Stimulated activated CD8-positive, alpha-beta memory T cell treated with anti-CD3 and anti-CD28 coated beads, Interleukin-7, amount 100 ng/mL, for 4 hours (primary cell): ENCODE measurements at places on chromosomes 5 and 9.

- DNase-seq = no peak
These were observed 1.5 kb downstream of the NDFIP1 start for GRCh38 chr5:142110046-142110531.

GRCh38 chr9:99169982-99170761 is 51.6 kb downstream of the ALG2 start:
- no peak for DNase-seq

GRCh38 chr5:95830226-95830625 is 7.7 kb upstream of the GLRX start:
- no peak for DNase-seq

DNA sequence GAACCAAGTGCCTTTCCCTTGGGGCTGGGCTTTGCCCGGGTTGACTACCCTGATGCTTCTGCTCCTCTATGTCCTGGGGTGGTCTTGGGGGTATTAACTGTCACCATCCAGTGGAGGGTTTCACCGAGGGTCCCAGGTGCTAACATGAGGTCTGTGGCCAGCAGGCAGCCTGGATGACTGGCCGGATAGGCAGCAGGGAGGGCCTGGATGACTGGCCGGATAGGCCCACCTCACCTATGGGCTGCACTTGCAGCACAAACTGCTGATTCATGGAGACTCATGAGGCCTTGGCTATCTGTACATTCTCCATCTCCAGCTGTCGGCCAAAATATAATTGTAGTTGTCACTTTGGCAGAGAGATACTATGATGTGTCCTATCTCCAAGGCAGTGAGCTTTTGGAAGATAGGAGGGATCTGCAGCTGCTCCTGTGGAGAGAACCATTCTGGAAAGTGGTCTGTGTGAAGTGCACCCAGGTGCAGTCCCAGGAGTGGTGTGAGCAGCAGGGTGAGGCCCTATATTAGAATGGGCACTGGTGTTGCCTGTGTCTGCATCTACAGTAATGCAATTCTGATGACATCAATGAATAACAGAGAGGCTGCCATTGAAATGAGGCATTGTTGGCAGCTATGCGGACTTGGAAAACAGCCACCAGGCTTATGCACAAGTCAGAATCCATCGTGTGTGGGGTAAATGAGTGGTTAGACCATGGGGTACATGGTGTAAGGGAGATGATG is 26.3 kb upstream of the CDKN2AIPNL start:
- DNase-seq = no peak

DNA sequence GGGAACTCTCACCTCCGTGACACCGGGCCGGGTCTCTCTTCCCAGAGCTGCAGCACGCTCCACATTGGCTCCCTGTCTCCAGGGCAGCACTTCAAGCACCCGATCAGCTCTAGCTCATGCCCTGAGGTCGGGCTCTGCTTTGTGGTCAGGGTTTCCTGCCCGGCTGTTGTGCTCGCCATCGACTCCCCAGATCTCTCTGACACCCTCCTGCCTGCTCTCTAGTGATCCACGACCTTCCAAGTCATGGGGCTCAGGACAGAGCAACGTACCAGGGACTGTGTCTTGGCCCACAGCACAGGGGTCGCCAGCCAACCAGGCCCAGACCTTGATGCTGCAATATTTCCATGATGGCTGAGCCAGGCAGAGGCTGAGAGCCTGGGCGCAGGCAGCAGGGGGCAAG is 45.1 kb downstream of the PRRT1B start:
- DNase-seq = no peak

- no peak for DNase-seq
These were observed 88.3 kb downstream of the GIN1 start for GRCh38 chr5:103031607-103032006.

- DNase-seq = no peak
These were observed 11.6 kb upstream of the CRB2 start for GRCh38 chr9:123344192-123344949.

GRCh38 chr9:135929656-135930445 is 22.5 kb upstream of the CAMSAP1 start:
- DNase-seq = no peak

- DNase-seq = no peak
These were observed 904 bp downstream of the RPL12 start for GRCh38 chr9:127450243-127450760.

DNA sequence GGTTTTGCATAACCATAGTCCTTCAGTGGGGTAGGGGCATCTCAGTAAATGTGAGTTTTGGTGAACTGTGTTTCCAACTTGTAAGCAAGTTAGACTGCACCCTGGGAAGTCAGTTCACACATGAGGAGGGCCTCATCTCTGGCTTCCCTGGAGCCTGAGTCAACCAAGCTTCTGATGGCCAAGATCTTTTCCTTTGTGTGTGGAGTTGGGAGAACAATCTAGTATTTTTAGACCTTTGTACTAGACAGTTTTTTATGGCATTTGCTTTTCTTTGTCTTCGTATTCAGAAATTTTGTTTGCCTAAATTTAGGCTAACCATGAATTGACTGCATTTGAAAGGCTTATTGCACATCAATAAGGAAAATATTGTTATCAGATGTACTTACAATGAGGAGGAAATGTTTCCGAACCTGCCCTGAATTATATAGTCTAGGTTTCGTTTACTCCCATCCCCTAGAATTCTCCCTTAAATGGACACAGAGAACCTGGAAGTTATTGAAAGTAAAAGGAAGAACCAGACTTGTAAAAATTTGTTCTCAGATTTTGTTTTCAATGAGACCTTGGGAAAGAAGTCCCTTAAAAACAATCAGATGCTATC is 204.6 kb downstream of the AOPEP start:
- no peak for DNase-seq

GRCh38 chr9:121219530-121219929 is 17.9 kb upstream of the RAB14 start:
- no peak for DNase-seq

GRCh38 chr5:73859696-73860095 is 233.7 kb downstream of the ARHGEF28 start:
- DNase-seq = no peak

GRCh38 chr9:71767776-71768321 is 464 bp downstream of the CEMIP2 start:
- no peak for DNase-seq

DNA sequence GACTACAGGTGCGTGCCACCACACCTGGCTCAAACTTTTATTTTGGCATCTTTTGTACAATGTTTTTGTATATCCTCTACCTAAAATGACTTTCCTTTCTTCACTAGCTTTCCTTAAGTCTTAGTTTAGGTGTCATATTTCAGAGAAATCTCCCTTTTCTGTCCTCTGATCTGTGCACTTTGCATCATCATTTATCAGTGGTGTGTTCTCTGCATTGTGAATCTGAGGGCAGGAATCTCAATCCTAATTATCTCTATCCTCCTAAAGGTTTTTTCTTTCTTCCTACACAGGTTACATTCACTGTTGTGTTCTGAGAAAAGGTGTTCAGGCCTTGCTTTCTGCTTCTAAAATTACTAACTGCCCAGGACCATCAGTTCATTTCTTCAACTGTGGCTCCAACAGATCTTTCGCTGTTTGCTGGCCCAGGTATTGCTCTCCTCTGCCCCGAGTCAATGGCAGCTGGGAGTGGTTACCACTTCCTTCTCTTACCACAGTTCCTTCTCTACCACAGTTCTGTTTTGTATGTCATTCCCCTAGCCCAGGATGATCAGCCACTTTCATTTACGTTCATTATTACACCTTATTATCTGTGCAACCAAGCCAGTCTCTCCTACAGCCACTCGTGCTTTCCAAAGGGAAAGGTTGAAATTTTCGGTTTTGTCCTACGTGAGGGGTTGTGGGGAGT is 14.0 kb downstream of the TGFBR1 start:
- DNase-seq = no peak

DNA sequence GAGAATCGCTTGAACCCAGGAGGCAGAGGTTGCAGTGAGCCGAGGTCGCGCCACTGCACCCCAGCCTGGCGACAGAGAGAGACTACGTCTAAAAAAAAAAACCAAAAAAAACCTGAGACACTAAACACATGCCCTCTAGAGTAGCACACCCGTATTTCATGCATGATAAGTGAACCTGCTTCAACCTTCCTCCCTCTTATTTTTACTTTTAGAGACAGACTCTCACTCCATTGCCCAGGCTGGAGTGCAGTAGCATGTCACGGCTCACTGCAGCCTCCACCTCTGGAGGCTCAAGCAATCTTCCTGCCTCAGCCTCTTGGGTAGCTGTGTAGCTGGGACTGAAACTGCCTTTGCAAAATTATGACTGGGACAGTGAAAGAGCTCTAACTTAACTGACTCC is 17.6 kb upstream of the NANS start:
- DNase-seq = no peak

- no peak for DNase-seq
These were observed 41.0 kb upstream of the IRX4 start for GRCh38 chr5:1923766-1924165.

DNA sequence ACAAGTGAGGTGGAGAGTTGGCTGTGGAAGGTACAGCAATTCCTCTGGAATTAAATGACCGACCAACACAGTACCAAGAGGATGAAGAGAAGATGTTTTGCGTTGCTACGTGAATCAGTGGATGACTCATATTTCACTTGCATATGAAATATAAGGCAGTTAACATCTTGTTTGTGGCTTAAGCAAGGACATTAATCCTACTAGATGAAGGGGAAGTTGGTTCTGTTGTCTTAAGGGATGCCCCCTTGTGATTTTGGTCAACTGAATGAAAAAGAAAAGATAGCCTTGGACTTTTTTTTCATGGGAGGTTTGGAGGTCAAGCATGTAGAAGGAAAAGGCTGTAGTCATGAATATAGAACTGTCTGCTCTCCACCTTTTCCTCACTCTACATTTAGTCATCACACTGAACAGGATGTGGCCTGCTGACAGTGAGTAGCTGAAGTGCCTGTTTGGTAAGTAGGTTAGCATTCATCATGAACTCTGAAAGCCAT is 33.9 kb downstream of the VLDLR start:
- DNase-seq = peak; percentile 22

GRCh38 chr5:143775258-143775657 is 36.7 kb upstream of the HMHB1 start:
- DNase-seq = no peak

DNA sequence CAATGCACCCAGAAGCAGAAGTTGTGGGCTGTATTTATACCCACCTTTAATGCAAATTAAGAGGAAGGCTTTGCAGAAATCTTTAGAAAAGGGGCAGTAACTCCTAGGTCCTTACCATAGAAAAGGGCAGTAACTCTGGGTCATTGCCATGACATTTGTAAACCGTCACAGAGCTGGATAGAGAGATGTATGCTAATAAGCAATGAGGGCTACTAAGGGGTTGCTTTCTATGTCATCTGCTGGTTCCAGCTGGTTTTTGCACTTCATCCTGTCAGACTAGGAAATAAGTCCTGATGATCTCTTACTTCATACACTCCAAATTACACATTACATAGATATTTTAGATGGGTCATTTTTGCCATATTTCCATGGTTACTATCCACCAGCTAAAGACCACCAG is 299.1 kb upstream of the TYRP1 start:
- DNase-seq = no peak

DNA sequence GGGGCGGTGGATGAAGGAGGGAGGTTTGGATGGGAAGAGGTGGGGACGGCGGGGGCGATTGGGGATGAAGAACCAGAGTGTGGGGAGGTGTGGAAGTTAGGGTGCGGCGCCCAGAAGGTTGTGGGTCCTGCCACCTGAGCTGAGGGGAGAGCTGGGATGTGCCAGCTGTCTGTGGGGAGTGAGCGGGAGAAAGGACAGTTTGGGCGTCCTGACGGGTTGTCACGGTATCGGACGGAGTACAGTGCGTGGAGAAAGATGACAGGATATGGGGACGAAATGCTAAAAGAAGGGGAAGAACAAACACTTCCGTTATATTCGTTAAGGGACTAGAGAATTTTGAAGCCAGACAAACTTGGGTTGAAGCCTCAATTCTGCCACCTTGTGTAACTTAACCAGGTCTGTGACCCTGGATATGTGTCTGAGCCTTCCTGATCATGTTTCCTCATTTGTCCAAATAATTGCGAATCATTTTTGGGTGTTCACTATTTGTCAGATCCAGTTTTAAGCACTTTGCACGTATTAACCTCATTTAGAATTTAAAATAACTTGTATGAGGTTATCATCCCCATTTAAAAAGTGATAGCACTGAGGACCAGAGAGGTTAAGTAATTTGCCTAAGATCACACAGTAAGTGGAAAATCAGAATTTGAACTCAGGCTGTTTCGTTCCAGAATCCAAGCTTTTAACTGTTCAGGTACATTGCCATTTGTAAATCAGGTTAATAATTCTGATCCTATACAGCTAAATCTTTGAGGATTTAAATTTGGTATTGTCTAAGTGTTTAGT is 689 bp downstream of the CNTRL start:
- no peak for DNase-seq

DNA sequence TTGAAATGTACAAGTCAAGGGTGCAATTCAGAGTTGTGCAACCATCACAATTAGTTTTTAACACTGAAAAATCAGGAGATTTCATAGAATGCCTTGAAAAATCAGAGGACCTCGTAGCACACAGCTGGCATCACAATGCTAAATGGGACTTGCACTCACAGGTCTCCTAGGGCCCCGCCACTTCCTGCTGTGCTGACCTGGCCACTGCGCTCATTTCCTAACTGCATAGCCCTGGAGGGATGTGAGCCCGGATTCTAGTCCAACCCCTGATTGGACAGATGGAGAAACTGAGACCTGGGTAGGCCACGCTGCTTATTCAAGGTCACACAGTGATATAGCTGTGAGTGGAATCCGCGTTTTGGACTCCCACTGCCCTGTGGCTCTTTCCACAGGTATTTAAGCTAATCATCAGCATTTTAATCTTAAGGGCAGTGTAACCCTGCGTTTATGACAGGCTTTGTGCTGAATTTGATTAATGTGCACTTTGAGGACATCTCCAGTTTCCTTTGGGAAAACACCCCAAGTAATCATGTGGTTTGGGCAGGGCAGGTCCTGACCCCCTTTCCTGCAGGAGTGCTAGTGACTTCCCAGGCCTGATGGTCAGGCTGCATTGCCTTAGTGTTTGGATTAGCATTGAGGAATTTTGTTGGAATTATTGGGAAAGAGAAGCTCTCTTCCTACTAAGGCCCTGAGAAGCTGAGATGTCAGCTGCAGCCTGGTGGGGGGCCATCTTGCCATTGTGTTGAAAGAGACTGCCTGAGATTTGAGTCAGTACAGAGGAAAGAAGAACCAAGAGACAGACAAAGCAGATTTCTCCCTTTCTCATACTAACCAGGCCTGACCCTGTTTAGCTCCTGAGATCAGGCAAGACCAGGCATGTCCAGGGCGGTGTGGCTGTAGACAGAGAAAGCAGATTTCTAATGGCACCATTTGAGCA is 36.2 kb downstream of the STC2 start:
- DNase-seq = no peak

- DNase-seq = no peak
These were observed 1.6 kb downstream of the BTNL3 start for GRCh38 chr5:180990086-180990881.

GRCh38 chr9:4221931-4222330 is 77.9 kb downstream of the GLIS3 start:
- no peak for DNase-seq

DNA sequence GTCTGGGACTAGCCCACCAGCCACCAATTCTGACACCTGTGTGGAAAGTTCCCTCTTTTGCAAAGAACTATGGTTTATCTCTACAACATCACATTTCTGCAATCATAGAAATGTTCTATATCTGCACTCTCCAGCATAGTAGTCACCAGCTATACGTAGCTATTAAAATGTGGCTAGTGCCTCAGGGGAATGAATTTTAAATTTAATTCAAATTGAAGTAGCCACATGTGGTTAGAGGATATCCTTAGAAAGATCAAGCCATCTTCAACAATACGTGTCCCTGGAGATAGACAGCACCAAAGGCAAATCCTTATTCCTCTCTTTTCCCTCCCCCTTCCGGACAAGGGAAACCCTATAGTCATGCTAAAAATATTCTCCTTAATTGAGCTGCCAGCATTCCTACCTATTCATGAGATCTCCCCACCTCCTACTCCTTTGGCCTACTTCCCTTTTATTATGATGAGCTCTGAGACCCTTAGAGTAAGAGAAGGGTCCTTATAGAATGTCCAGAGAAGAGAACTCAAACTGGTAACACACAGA is 11.1 kb downstream of the LCP2 start:
- DNase-seq = no peak
